ENCODE measurements at places on chromosomes 16 and 17.

DNA sequence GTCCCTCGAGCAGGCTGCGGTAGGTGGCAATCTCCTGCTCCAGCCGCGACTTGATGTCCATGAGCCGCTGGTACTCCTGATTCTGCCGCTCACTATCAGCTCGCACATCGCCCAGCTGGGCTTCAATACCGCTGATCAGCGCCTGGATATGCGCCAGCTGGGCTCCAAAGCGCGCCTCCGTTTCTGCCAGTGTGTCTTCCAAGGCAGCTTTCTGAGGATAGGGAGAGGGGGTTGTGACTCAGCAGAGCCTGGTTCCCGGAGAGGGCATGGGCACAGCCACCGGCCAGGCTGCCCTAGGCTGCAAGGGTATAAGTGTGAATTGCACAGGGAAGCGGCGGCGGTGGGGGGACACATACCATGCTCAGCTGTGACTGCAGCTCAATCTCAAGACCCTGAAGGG, 4.3 kb downstream of the KRT19 start:
- no peak for DNase-seq

- DNase-seq: no peak
Observed at GRCh38 chr17:78857266-78857665, 16.7 kb upstream of the USP36 start.

DNA sequence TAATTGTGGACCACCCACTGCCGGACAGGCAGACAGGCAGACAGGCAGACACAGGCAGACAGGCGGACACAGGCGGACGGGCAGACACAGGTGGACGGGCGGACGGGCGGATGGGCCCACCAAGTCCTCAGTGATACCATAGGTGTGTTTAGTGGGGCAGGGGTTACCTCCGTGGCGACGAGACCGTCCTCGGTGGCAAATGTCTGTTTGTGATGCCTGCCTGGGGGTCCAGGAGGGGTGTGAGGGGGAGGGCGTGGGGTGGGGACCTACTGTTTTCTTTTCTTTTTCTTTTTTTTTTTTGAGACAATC, 76.7 kb downstream of the RTN4RL1 start:
- DNase-seq: no peak

- no peak for DNase-seq
Observed at GRCh38 chr16:4537376-4538343, 913 bp downstream of the CDIP1 start.

Measured in stimulated activated CD4-positive, alpha-beta T cell treated with anti-CD3 and anti-CD28 coated beads, Interleukin-12 subunit alpha, Interleukin-12 subunit beta, amount 100 ng/mL, for 48 hours (primary cell).